ENCODE measurements at places on chromosomes 5 and 9.

DNA sequence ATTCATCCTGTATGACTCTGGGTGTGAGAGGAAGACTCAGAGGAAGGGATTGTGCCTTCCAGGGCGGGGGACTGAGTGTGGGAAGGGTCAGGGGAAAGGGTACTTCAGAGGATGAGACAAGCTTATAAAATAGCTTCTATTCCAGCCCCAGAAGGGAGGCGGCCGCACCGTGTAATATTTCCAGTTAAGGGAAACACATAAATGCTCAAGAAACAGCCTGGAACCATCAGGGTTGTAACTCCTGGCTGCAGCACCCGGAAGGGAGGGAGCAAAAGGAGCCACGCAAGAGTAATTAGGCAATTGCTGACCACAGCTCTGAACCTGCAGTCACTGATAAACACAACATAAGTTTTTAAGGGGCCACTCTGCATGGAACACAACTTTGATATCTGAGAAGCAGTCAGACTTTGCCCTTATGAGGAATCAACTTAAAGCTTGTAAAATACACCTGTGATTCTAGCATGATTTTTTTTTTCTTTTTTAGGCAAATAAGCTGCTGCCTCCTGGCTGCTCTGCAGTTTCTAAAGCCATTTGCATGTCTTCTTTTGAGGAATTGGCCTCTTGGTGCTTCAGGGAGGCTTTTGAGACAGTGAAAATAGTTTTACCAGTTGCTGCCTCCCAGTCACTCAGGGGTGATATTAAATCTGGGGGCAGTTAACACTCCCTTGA is 382.7 kb downstream of the ENC1 start:
- DNase-seq: no peak

GRCh38 chr9:5592904-5593303 is 36.0 kb upstream of the RIC1 start:
- DNase-seq: no peak

DNA sequence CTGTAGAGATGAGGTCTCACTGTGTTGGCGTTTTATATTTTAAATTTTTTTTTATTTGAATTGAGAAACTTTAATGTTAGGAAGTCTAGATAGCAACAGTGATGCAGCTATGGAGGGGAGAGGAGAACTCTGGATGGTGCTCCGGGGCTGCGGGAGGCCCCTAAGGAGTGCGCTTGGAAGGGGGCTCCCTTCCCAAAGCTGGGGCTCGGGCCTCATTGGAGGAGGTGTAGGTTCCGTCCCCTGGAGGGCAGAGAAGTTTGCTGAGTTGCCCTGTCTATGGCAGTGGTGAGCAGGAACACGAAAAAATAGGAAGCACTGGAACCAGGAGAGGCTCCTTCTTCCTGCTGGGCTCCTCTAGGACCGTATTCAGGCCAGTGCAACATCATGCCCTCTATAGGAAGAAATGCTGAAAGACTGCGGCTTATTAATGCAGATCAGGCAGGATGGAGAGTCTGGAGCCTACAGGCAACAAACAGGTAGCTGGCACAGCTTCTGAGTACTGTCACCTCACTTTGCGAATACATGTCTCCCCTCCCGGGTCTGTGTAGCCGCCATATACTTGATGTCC is 16.1 kb downstream of the AHRR start:
- DNase-seq: no peak

GRCh38 chr5:106408141-106408540 is 1262.6 kb downstream of the EFNA5 start:
- no peak for DNase-seq

- no peak for DNase-seq
These were observed 16.8 kb downstream of the SEMA5A start for GRCh38 chr5:9529041-9529480.

- DNase-seq: no peak
These were observed 5.4 kb downstream of the HSPA9 start for GRCh38 chr5:138569782-138570181.

DNA sequence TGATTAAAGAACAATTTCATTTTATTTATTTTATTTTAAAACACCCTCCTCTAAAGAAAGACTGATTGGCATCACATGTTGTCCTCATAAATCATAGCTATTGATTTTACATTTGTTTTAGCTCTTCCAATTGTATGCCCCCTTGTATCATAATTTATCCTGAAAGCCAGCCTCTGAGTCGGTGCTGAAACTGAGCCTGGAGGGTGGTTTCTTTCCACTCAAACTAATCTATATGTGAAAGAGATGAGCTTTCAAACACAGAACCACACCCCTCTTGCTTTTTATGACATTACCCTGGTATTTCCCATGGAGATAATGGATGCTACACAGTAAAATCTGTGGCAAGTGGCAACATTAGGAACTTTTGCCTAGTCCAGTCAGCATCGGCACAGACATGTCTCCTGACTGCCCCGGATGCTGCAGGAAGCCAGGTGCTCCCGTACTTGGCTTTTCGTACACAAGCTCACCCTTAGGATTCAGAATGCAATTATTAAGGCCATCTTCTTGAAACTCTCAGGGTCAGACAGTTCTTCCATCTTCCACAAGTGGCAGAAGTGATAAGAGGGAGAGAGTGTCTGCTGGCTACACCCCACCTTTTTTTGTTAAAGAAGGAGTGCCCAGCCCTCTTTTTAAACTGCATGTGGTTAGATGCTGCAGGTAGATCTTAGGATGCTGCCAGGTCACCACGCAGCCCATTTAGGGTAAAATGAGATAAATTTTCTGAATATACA is 91.1 kb downstream of the SNCAIP start:
- no peak for DNase-seq

DNA sequence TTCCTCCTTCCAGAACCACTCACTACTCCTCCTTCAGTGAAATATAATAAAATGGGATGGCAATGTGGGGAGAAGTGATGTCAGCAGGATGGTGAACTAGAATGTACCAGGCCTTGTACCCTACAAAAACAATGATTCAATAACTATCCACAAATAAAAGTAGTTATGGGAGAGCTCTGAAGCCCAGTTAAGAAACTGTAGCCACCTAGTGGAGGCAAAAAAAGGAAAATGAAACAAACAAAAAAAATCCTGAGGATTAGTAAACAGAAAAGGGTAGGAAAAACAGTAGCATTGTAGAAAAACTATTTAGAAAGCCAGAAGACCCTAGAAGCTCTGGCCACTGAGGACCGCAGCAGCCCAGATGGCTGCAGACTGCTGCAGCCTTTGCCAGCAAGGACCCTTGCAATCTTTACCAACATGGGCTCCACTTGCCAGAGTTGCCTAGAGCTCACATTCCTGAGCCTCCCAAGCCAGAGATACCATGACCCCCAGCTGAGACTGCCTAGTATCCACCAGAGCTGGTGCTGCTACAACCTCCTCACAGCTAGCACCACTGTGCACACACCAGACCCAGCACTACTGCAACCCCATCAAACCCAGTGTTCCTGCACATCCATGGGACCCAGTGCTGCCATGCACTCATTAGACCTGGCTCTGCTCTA is 259.7 kb upstream of the MSX2 start:
- no peak for DNase-seq

DNA sequence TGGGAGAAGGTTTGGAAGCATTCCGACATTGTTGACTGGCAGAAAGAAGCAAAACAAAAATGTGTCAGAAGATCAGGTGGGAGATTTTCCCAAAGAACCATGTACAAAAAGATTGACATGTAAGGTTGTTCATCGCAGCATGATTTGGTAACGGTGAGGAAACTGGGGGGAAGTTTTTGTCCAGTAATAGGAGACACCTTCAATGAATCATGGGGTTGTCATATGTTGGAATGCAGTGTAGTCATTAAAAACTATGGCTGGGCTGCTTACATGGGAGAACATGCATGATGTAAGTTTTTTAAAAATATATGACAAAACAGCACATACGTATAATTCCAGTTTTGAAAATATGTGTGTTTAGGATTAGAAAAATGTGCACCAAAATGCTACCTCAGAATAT is 50.5 kb downstream of the HSD17B3 start:
- DNase-seq: no peak

DNA sequence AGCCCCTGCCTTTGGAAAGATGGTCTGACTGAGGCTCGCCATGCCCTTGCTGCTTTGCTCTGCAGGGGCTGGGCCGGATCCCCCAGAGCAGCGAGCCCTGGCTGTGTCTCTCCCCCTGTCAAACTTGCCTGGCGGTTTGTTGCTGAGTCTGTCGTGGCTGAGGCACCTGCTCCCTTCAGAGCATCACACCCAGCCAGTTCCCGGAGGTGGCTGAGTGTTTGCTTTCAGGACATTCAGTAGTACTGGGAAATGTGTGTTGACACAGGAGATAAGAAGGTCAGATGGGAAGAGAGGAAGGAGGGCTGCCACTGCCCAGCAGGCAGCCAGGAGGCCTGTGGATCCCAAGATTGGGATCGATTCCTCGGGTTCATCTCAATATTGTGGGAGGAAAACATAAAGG is 62.9 kb downstream of the GADD45G start:
- DNase-seq: no peak

DNA sequence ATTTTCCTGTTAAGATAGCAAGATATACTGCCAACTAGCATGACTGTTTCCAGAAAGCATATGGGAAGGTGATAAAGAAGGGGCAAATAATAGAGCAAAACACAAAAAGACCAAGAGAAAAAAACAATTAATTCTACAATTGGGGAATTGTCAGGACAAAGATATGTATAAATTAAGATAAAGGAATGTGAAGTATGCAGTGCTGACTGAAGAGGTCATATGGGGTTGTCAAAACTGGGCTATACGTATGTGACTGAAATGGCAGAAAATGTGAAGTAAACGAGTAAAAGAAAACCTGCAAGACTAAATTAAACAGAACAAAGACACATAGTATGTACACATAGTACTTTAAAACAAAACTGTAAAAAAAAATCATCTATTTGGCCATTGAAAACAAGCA is 222.3 kb downstream of the ARL15 start:
- DNase-seq: no peak

- no peak for DNase-seq
These were observed 9.3 kb upstream of the SIL1 start for GRCh38 chr5:139207297-139208000.

GRCh38 chr5:149938279-149938678 is 6.3 kb downstream of the PDE6A start:
- DNase-seq: no peak

- DNase-seq: no peak
These were observed 344.0 kb downstream of the PTPRD start for GRCh38 chr9:10268531-10269485.

DNA sequence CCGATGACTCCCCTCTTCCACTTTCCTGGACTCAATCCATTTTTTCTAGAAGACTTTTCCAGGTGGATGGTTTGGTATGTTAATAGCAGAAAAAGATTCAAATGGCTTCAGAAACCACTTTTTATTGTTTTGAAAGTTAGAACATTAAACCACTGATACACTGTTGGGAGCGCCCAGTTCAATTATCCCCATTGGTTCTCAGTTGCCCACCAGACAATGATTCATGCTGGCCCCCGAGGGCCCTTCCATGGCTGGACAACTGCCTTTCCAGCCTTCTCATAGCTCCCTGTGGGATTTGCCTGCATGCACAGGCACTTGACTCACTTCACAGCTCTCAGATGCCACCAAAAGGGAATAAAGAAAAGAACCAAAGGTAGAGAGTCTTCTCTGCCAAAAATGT is 21.3 kb upstream of the ANKRD34B start:
- no peak for DNase-seq

DNA sequence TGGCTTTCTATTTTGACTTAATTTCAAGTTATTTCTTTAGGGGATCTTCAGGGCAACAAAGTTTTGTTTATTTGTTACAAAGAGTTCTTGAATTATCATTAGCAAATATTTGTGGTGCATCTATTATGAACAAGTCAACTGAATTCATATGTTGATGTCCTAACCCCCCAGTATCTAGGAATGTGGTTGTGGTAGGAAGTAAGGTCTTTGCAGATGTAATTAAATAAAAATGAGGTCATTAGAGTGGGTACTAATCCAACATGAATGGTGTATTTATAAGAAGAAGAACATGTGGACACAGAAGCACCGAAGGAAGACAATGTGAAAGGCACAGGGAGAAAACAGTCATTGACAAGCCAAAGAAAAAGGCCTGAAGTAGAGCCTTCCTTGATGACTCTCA is 474.0 kb upstream of the DAB2 start:
- DNase-seq: no peak

DNA sequence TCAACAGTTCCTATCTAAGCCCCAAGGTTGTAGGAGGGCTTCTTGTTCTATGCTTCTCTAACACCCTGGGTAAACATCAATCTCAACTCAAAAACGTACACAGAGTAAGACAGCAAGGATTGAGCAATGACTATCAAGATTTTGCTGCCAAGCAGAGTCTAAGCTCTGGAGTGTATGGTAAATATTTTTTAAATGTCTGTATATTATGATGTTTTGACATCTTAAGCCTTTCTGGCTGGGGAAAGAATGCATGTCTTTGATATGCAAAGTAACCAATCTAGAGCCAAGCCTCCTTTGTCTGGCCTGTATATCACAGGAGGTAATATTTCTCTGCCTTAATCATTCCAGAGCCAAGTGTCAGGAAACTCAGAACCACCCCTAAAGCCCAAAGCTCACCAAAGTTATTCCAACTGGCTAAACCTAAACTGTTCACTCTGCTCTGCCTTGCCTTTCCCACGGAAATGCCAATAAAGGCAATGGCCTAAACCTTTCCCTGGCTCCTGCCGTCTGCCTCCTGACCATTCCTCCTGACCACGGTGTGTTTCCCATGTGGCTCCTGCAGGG is 45.2 kb downstream of the YIPF5 start:
- no peak for DNase-seq

DNA sequence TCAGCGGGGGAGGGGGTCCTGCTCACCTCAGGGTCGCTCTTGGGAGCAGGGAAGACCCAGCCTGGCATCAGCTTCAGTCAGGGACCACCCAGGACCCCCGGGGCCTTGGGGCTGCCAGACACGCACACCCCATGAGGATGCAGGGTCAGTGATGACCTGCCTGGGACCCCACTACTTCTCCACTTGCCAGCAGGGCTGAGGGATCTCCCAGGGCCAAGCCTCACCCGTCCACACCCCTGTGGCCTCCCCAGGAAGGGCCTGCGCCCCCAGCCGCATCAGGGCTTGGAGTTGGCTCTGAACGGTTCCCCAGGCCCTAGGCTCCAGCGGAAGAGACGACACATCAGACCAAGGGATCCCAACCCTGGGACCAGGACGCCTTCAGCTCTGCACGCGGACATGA is 33.7 kb downstream of the SLC12A7 start:
- no peak for DNase-seq

DNA sequence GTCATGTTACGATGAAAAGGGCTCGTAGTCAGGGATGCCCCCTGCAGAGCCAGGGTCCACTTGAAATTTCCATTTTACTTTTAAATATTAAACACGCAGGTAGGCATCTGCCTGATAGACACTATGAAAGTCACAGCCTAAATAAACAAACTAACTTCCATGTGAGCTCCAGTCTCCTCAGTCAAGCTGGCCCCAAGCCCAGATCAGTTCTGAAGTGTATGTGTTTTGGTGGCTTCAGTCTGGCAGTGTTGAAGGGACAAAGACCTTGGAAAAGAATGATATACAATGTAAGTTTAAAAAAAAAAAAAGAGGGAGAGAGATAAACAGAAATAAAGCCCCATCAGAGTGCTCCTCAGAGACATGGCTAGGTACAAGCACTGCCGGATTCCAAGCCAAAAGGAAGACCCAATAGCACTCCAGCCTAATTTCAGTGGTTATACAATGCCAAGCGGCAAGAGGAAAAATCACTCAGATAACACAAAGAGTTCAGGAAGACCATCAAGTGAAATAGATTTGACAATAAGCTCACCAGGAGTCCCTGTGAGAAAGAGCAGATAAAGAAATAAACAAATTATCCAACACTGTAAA is 181.0 kb downstream of the BNC2 start:
- no peak for DNase-seq

GRCh38 chr5:150532996-150533395 is 25.1 kb downstream of the NDST1 start:
- no peak for DNase-seq

Measured in activated naive CD4-positive, alpha-beta T cell treated with Interleukin-2 at 50 U/mL for 16 hours (primary cell).